Fibroblast of skin of back (primary cell): ENCODE measurements at places on chromosomes 1 and 21.
A peak's percentile ranks its signal among the peaks of the same experiment; 100 is the strongest.

GRCh38 chr1:75097654-75098053 is 36.5 kb upstream of the LHX8 start:
- DNase-seq = peak; percentile 38

DNA sequence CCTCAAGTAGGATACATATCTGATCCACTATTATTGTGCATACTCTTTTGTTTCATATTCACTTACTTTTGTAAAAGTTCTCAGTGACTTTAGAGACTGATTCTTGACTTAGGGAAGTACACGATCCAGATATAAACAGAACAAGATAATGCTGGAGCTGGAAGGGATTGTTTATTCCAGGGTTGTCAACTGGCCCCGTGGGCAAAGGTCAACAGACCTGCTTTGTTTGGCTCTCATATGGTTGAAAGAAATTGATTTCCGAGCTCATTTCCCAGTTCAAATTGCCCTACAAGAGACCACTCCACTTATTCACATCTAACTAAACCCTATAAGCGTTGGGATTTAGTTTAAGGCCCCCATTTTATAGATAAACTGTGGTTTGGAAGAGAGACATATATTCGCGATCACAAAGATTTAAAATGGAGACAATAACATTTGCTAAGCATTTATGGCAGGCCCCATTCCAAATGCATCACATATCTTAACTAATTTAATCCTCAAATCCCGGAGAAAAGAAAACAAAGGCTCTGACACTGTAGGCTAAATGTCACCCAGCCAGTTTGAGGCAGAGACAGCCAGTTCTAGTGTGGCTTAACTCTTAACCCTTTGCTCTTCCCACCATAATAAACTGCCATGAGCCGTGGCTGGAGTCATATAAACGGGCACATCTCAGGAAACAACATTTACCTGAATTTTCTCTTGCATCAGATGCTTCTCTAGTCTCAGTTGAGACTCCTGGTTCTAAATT is 20.6 kb downstream of the REG4 start:
- DNase-seq = no peak

- no peak for DNase-seq
Measured at GRCh38 chr21:23542097-23542496, 2065.2 kb downstream of the MRPL39 start.

GRCh38 chr1:192877283-192877886 is 68.5 kb downstream of the RGS2 start:
- no peak for DNase-seq

- DNase-seq = no peak
Measured at GRCh38 chr21:38798481-38798882, 7.2 kb upstream of the ETS2 start.

- DNase-seq = peak; percentile 70
Measured at GRCh38 chr1:72397786-72398185, 115.4 kb upstream of the NEGR1 start.

DNA sequence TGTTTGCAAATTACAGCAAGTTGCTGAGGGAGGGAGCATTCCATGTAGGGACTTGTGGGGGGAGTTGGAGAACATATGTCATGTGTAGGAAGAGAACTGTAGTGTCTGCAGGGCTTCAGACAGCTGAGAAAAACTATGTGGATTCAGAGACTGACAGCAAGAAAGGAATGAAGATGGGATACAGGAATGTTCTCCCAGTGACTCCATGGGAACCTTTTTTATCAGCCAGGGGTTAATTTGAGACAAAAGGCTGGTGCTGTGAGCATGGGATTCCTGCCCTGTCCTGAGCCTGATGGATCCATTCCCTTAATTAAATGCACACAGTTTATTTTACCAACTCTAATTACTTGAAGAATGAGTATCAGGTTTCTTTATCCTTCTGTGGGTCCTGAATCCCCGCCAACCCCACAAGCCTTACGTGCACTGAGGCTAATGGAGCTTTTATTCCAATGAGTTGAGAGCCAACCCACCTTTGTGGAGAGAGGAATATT is 26.5 kb upstream of the PLXNA2 start:
- peak; percentile 35 for DNase-seq

DNA sequence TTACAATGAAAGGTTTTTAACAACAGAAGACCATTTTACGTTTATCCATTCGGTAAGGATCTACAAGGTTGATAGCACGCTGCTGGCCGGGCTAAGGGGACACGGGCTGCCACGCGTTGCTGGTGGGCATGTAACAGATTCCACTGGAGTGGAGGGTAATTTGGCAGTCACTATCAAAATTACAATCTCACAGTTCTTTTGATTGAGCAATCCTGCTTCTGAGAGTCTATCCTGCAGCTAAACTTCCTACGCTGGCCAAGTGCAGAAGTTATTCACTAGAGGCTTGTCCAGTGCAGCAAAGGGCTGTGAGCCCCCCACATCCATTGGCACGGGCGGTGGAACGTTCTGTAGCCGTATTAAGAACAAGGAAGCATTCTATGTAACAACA is 61.8 kb downstream of the DISP3 start:
- DNase-seq = no peak

GRCh38 chr1:1206966-1207531 is 657 bp upstream of the TNFRSF18 start:
- no peak for DNase-seq

DNA sequence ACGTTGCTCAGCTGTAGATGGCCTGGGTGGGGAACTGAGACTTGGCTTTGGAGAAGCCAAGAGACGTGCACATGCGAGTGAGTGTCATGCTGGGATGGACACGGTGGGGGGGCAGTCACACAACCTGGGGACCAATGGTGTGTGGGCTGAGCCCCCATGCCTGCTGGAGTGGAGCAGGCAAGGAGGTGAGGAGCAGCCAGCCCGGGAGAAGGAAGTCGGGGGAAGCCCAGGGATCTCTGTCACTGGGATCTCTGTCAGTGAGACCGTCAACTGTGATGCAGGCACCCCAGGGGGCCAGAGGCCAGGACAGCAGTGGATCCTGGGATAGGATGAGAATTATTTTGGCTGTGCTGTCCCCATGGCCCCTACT is 11.0 kb upstream of the ZNF669 start:
- no peak for DNase-seq

- DNase-seq = no peak
Measured at GRCh38 chr21:45543371-45543709, 1.1 kb upstream of the SLC19A1 start.

- peak; percentile 53 for DNase-seq
Measured at GRCh38 chr1:24566236-24566867, 10.5 kb downstream of the NCMAP start.

DNA sequence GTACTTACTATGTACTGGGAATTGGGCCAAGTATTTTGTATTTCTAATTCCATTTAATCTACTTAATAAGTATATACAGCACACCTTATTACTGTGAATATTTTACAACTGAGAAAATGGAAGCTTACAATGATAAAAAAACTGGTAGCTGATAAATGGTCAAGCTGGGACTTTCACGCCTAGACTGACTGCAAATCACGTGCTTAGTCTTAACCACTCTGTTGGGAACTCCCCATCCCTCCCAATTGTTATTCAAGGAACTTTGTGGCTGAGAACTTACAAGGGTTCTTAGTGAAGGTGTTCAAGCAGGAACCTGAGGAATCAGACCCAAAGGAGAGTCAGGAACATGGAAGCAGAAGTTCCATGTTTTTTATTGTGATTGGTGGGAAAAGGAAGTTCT is 26.9 kb downstream of the CD84 start:
- DNase-seq = no peak

DNA sequence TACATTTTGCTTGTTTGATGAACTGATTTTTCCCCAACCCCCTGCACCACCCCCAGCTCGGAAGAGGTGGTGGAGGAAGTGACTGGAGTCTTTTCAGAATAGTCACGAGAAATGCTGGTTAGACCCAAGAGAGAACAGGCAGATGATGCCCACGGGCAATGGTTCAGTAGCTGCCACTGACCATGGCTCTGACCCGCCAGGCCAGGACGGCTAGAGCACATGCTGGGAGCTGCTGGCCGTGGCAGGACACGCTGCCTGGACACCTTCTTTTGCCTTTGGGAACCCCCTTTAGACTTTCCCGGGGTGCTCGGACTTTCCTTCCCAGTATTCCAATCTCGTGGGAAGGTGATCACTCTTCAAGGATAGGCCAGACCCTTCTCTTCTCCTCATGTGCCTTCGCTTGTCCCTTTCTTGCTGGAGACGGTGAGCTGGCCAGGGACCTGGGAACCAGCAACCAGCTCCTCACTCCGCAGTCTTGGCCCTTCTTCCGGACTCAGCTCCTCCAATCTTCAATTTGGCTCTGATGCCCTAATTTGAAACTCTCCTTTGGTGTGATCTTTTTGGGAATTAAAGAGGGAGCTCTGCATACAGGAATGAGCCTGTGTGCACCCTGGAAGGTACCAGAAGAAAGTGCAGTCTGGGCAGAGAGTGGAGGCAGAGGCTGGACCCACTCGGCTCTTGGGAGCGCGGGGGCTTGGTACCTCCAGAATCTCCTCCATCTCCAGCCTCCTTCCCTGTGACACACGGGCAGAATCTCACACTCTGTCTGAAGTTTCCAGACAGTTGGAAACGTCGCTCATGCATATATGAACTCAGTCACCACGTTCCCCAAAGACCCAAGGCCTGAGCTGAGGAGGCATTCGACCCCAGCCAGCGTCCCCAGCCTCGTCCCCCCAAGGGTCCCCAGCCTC is 4.0 kb upstream of the PDE9A start:
- no peak for DNase-seq

DNA sequence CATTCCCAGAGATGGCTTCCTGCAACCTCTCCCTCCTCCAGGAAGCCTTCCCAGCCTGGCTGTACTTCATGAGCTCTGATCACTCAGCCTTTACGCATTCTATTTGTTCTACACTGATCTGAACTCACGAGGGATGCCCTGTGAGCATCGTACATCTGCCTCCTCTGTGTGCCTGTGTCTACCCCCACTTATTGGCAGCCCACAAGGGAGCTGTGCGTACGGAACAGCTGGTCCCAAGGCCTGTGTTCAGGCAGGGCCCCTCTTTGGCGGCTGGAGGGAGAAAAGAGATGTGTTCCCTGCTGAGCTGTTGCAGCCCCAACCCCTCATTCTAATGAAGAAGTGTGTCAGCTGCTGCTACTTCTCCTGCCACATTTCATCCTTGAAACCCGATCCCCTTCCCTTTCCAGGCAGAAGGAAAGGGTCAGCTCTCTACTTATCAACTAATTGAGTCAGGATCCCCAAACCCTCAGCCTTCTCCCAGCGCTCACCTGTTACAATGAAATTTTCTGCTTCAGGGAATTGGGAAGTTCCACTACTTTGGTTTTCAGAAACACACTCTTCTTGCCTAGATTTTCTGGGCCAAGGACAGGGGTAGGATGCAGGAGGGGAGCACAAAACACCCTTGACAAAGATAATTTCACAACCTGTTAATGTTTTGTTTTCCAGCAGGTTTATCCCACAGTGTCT is 3.2 kb downstream of the INKA2 start:
- no peak for DNase-seq

DNA sequence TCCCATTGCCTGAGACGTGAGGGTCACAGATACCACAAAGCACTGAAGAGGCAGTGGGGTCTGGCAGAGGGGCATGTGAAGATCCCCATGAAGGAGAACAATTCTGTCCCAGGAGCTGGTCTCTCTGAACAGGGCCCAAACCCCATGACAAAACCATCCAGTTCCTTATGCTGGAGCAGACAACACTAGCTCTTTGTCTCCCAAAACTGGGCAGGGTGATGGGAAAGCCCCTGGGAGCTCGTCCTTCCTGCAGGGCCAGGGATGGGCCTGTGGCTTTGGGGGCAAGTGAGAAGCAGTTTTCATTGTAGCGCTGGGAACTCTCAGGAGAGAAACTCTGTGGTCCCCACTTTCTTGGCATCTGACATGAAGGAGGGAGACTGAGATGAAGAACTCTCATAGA is 8.8 kb downstream of the ETV3L start:
- DNase-seq = no peak

GRCh38 chr1:114000406-114000805 is 21.1 kb downstream of the OLFML3 start:
- no peak for DNase-seq

DNA sequence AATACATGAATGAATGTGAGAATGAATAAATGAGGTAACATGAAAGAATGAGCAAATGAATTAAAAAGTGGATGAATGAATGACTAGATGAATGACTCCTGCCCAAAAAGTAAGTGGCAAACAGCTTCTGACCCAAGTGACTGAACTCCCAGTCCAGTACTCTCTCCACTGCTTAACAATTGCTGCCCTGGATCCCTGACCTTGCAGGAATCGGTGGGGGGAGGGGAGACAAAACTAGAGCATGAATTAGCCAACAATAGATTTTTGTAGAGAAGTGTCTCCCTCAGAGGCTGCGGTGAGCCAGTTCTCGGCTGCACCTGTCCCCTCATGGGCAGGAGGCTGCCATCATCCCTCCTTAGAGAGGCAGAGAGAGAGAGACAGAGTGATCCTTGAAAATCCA is 5.9 kb upstream of the GRIK3 start:
- DNase-seq = no peak

DNA sequence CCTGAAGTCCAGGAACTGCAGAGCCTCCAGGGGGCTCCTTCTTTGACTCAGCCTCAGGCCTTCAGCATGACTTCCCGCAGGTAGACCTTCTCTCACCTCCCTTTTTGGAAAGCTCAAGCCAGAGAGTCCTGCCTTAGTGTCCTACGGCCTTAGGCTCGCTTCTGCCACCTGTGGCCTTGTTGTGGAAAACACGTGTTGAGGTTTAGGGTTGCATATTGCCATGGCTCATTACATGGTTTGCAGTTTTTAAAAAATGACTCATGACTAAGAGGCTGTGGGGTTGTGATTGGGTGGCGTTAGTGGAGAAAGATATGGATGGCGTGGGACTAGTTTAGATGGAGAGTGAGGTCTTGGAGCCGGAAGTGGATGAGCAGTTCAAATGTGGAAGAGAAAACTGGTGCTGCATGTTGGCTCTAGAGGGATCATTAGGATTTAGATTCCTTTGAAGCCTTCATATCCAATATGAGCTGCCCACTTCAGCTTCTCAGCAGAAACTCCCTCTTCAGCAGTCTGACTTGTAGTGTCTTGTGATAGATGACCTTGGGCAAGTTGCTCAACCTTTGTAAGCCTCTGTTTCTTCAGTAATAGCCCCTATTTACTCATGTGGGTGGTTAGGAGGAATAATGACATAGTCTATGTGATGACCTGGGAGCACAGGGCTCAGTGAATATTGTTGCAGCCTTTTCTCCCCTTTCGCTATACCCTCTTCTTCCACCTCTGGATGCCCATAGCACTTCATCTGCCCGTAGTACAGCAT is 6.5 kb upstream of the FGGY start:
- peak; percentile 35 for DNase-seq

GRCh38 chr1:58109646-58110200 is 436.8 kb downstream of the OMA1 start:
- DNase-seq = no peak

DNA sequence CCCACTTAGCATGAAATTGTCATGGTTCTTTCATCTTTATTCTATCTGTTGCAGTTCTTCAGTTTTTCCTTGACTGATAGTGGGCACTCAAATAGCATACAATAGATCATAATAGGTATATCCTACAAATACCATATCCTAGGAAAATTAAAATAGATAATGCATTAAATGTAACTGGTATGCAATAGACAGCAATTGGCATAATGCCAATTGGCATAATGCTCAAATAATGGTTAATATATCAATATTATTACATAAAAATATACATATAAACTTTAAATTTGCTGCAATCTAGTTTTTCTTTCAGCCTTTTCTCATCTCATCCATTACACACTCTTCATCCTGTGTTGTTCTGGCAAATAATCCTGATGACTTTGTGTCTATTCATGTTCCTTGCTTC is 814.6 kb upstream of the TMPRSS15 start:
- no peak for DNase-seq

- DNase-seq = no peak
Measured at GRCh38 chr1:211632117-211632807, 43.2 kb downstream of the NEK2 start.

- no peak for DNase-seq
Measured at GRCh38 chr1:184941735-184942134, 32.6 kb downstream of the NIBAN1 start.
